HepG2 (cell line): ENCODE measurements at places on chromosomes 2 and 18.

DNA sequence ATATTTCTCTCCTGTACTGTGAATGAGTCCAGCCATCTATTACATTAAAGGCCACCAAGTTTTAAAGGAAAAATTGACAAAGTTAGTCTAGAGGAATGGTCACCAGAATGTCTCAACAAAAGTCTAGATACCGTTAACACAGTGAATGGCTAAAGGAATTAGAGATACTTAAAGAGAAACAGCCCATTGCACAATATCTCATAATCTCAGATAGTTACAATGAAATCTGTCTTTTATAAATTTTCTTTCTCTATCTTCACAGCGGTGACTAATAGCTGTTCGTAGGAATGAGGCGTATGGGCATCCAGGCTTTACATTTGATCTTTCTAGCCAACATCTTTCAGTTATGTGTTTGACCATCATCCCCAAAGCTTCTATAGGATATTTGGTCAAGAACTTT, 30.6 kb downstream of the R3HDM1 start:
- no peak for DNase-seq

GRCh38 chr2:127422559-127423477, 4.6 kb downstream of the PROC start:
- DNase-seq = no peak

GRCh38 chr18:44437603-44438002, 243.1 kb upstream of the SETBP1 start:
- DNase-seq = no peak

- DNase-seq = no peak
Observed at GRCh38 chr2:111057721-111058120, 63.0 kb upstream of the BCL2L11 start.
